ENCODE measurements at places on chromosomes 7 and 10.

- no peak for DNase-seq
Measured at GRCh38 chr10:32556783-32557395, 110.9 kb downstream of the CCDC7 start.

DNA sequence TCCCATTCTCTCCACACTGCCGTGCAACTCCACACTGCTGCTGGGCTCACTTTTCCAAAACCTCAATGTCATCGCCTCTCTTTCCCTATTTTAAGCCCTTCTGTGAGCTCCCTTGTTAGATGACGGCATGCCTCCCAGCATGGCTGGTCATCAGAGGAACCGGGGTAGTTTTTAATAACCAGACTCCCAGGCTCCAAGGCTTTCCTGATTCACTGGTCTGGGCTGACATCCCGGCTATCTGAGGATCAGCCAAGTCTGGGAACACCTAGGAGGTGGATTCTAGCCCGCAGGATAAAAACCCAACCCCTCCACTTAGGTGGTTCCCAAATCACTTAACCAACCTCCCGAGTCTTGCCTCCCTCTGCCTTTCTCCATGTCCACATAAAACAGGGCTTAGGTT is 295.4 kb upstream of the FZD8 start:
- no peak for DNase-seq

GRCh38 chr10:123318516-123318915 is 164.3 kb downstream of the BUB3 start:
- no peak for DNase-seq

DNA sequence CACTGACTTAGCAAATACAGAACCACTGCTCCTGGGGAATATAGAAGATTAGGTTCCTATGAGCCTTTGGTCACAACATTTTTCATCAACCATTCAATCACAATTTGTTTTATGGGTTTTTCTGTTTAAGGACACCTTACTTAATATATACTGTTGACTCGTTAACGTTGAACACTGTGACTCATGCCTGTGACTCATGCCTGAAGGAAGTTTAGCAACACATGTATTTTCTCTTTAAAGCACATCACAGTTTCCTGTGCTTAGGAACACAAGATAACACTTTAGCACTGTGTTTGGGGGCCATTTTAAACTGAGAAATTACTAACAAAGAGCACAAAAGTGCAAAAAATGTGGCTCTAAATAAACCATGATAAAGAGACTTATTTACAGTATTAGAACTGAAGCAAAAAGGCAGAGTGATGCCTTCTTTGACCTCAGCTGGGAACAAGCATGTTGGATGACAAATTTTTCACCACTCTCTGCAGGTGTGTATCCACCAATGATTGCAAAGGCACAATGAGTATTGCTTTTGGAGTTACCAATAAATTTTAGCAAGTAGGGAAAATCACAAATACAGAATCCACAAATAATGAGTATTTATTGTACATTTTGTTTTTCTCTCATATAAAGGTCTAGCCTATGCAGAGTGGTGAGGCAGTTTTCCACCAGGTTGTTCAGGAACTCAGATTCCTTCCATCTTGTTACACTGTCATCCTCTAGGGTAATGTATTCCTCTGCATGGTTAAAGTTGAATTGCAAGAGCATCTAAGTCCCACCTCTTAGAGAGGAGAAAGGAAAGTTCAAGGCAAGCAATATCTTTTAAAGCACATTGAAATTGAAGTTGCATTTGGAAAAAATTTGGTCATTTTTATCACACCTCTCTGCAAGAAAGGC is 7.3 kb downstream of the FGFBP3 start:
- DNase-seq, result peak; percentile 88

DNA sequence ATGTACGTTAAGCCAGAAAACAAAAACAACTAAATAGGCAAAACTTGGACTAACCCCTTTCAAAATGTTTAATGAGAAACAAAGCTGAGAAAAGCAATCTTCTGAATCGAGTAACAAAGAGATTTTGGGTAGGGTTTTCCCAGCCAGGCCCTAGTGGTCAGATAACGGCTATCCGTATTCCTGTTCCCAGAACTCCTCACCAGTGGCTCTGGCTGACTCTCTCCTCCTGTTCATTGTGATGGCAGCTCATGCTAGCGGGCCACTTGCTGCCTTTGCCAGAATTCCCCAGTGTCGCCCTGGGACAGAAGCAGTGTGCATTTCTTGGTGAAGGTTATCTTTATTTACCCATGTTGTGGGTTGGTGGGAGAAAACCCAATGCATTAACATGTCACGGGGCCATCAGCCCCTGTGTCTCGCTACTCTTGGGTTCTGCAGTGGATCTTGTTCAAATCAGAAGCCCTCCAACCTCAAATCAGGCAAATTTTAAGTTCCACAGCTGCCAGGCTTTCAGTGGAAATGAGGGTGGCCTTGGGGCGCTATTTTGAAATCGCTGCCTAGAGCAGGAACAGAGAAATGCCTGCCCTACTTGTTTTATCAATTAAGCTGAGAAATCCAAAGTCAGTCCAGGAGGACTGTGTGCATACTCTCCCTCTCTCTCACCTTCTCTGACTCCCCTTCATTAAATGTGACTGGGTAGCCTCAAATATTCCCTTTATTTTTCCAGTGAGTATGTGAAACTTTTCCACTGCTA is 164.5 kb upstream of the NPVF start:
- DNase-seq, result no peak

DNA sequence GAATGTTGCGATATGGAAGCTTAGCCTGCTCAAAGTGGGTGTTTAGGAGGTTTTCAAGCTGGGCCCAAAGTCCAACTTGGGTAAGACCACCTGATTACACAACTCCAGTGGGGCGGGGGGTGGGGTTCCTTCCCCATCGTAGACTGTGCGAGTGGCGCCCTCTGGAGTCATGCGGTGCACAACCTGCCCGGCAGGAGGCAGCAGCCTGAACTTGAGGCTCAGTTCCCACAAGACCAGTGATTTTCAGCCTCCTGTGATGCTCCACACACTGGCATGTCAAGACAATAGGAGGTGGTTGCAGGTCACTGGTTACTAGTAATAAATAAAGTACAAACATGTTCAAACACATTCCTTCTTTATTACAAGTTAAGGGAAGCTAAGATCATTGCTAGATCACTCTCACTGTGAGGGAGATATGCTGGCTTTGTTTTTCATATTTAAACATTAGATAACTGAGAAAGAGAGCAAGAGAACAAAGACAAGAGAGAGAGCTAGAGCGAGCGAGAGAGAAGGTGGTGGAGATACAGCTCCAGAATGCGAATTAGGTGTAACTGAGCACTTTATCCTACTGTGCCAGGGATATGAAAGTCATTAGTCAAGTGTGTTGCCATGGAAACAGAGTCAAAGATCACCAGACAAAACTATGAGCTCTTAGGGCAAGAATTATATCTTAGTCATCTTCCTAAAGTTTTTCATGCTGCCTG is 97.4 kb upstream of the BMPER start:
- no peak for DNase-seq

- peak; percentile 55 for DNase-seq
Measured at GRCh38 chr7:30800785-30801252, 29.6 kb downstream of the MINDY4 start.

GRCh38 chr10:29617880-29618340 is 16.9 kb downstream of the SVIL start:
- DNase-seq, result no peak

- no peak for DNase-seq
Measured at GRCh38 chr7:157485361-157485831, 148.6 kb downstream of the DNAJB6 start.

DNA sequence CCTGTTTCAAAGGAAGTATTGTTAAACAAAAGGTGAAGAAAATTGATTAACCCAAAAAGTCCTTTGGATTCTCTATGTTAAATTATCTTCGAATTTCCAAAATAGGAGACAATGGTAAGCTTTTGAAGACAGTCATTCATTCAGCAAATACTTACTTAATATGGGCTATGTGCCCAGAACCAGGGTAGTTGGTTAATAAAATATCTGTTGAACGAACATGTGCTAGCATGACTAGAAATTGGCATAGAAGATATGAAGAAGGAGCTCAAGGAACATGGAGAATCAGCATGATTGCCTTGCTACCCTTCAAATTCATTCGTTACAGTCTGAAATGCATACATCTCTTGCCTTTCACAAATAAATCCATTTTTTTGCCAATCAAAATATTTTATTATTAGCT is 123.1 kb upstream of the RHEB start:
- DNase-seq, result no peak

Data from SW 1271 (cell line).